ENCODE measurements at places on chromosomes 13 and 19.
A peak's percentile ranks its signal among the peaks of the same experiment; 100 is the strongest.

DNA sequence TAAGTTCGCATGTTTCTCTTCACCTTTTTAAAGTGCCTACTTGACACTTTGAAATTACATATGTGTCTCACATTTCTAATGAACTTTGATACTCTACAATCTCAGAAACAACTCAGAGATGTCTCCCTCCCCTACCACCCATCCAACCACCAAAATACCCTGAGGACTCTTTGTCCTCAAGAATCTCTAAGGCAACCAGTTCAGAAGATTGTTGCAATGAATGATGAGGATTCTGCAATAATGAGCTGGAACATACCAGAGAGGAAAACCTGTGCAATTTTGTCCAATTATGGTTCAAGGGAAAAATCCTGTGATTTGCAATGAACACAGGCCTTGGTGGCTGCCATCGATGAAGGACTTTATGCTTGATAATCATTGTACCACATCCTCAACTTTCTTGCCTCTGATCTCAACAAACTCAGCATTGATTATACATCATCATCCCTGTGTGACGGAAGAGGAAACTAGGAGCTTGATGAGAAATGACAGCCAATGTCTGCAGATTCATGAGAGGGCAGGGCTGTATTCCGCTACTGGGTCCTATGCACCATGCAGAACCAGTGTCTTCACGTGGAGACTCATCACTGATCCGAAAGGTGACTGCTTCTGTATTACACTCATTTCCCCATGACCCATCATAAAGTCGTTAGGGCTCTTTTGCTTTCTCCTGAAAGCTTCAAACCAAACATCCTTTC lies 1.1 kb downstream of the FPR1 start:
- peak; percentile 43 for DNase-seq

DNA sequence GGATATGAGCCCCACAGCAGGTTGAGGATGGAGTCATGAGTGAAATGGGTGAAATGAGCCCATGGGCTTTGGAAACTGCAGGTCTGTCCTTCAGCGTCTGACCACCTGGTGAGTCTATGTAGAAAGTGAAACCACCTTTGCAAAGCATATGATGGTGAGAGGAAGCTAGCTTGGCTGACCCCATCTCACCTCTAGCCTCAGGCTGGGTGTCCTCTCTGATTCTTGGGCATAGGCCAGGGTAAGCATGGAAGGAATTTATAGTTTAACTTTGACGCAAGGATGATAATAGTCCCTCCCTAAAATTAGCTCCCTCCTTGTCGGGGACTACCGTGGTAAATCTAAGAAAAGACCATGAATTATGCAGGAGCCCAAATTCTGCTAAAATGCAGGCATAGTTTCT lies 16.8 kb upstream of the PSG9 start:
- DNase-seq, result no peak

- DNase-seq, result no peak
Measured at GRCh38 chr13:79990048-79990447, 350.9 kb downstream of the SPRY2 start.

- peak; percentile 39 for DNase-seq
Measured at GRCh38 chr13:44244288-44244687, 129.3 kb upstream of the SERP2 start.

All from suppressor macrophage treated with lipopolysaccharide for 4 hours (primary cell).